NCI-H748 treated with DMSO at 0.1 percent for 48 hours (cell line): ENCODE measurements at places on chromosomes 5 and 9.
A peak's percentile ranks its signal among the peaks of the same experiment; 100 is the strongest.

- no peak for DNase-seq
Measured at GRCh38 chr9:137520614-137521404, 29.4 kb downstream of the PNPLA7 start.

DNA sequence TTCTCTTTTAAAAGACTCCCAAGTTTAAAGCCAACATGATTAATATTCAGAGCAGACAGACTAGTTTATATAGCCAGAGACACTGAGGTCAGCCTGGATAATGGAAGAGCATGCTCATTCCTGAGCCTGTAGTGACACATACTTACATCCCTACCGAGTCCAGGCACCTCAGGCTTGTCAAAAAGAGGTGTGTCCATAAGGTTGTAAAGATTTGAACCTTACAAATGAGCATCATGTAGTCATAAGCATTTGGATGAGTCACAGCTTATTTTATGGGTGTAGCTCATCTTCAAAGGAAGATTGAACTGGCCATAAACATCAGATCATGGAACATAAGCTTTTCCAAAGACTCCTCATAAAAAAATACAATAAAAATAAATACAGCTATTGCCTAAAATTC lies 333.5 kb downstream of the EFNA5 start:
- DNase-seq, result no peak

DNA sequence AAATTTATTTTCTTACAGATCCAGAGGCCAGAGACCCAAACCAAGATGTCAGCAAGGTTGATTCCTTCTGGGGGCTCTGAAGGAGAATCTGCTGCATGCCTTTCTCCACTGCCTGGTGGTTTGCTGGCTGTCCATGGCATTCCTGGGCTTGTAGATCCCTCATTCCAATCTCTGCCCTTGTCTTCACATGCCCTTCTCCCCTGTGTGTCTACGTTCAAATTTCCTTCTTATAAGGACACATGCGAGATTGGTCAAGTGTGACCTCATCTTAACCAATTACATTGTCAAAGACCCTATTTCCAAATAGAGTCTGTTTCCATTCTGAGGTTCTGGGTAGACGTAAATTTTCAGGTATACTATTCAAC lies 84.5 kb upstream of the RAI14 start:
- no peak for DNase-seq

GRCh38 chr5:15694696-15695214 lies 194.8 kb downstream of the FBXL7 start:
- DNase-seq, result no peak

DNA sequence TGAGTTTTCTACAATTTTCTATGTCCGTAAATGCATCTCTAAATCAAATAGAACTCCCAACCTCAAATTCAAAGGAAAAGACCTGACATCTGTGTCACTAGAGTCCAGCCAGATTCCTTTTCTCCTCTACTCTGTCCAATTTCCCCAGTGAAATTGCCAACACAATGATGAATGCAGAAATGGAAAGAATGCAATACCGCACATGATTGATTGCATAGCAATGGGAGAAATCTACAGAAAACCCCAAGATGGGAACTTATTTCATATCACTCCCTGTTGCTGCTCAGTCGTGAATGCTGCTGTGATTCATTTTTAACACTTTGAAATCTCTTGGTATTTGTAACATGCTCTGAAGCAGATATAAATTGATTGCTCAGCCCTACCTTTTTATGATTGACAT lies 355.1 kb upstream of the TUSC1 start:
- no peak for DNase-seq

GRCh38 chr5:34957857-34958690 lies 28.7 kb downstream of the DNAJC21 start:
- peak; percentile 32 for DNase-seq

- peak; percentile 90 for DNase-seq
Measured at GRCh38 chr5:17203329-17204132, 13.9 kb upstream of the BASP1 start.

DNA sequence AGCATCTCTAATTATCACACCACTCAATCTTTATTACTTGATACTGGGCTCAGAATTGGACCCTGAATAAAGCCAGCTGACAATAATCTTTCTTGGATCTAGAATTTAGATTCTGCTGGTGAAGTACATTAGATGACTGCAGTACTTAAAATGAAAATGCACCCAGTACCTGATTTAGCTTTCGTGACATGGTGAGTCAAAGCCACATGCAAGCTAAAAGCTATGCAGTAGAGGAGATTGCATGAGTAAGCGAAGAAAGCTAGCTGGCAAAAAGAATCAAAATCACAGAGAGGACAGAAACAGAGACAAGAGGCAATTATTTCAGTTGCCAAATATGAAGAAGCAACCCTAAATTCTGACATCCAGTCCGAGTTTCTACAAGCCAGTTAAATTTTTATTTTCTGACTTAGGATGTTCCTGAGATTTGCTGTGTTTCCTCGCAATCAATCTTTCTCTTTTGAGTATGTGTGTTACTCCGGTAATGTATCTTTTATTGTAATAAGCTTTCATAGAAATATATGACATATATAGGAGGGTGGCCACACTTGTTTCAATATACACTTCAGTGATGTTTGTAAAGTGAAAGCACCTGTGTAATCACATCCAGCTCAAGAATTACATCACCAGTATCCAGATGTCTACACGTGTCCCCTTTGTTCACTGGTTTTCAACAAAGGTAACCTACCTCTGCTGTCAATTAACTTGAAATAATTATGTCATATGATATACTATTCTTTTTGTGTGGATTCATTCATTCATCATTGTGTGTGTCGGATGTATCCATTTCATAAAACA lies 101.7 kb downstream of the CDH18 start:
- peak; percentile 89 for DNase-seq

DNA sequence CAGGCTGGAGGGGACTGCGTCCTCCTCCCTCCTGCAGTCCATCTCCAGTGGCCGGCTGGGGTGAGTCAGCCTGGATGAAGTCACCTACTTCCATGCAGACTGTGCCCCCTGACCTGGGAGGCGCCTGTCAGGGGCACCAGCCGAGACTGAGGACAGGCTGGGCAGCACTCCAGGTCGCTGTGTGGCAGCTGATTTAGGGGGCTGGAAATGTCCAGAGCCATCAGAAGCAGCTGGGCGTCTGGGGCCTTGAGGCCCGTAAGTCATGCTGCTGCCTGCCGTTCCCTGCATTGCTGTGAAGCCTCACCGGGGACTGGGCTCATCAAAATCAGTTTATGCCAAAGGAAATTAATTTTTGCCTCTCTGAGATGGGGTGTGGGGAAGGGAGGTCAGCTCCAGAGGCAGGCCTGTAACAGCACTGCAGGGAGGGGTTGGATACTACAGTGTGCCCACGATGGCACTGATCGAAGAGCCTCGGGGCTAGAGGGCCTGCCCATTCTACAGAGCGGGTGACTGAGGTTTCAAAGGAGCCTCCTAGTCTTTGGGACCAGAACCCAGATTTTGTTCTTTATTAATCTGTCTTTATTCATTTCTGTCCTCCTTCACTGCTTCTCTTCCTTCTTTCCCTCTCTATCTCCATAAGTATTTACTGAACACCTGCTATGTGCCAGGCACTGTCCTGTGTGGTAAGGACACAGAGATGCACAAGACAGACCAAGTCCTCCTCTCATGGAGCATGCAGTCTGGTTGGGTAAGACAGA lies 70.4 kb upstream of the PSD2 start:
- no peak for DNase-seq

DNA sequence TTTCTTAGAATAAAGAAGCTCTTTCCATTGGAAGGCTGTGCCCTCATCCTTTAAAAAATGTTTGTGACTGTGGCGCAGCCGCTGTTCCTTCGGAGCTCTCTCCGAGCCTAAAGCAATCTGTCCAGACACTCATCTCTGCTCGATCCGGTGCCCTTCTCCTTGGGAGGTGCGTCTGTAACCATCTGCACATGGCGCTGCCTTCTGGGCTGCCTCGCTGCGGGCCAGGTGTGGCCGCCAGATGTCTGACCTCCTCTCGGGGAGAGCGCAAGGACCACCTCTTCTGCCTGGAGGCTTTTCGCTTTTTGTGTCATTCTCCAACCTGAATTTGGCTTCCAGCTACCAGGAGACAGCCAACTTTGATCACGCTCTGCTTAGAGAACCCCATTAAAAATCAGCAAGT lies 153.4 kb upstream of the PTCH1 start:
- DNase-seq, result no peak

DNA sequence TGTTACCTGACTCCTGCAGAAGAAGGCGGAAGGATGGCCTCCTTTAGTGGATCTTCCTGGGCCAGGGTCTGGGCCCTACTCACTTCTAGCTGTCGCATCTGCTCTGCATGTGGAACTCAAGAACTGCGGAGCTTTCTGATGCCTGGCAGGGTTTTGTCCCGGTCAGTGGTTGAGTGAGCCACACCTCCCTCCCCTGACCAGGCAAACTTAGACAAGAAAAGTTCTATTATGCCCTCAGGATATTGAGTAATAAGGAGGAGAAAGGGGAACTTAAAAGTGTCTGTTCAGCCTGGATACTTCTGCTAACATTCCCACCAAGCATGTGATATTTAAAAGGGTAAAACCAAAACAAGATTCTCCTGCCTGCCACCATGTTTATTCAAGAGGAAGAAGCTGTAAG lies at the start of gene FYB1:
FYB1 (minus strand) TSS at position 127 of the 400 bp plus-strand sequence. CDS start 16,603 bp downstream, outside the sequence.
- no peak for DNase-seq

- DNase-seq, result no peak
Measured at GRCh38 chr9:90774682-90775081, 26.9 kb upstream of the SYK start.

GRCh38 chr9:5832071-5832537 lies 813 bp downstream of the ERMP1 start:
- DNase-seq, result no peak

DNA sequence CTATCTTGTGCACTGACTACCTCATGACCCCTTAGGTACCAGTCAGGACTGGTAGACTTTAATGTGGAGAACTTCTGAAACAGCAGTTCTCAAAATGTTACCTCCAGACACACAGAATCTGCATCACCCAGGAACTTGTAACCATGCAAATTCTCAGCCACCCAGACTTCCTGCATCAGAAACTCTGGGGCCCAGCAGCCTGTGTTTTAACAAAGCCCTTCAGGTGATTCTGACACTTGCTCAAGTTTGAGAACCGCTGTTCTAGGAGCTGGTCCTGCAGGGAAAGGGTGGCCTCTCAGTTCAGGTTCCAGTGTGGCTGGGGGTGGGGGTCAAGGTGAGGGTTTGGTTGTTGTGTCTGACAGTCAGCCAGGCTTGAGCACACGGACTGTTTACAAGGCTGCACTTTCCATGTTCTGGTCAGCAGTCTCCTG lies 28.4 kb downstream of the ZFP62 start:
- DNase-seq, result no peak

GRCh38 chr5:146965761-146966659 lies 87.5 kb upstream of the PPP2R2B start:
- peak; percentile 85 for DNase-seq

GRCh38 chr5:120124961-120125360 lies 339.1 kb upstream of the PRR16 start:
- DNase-seq, result no peak

DNA sequence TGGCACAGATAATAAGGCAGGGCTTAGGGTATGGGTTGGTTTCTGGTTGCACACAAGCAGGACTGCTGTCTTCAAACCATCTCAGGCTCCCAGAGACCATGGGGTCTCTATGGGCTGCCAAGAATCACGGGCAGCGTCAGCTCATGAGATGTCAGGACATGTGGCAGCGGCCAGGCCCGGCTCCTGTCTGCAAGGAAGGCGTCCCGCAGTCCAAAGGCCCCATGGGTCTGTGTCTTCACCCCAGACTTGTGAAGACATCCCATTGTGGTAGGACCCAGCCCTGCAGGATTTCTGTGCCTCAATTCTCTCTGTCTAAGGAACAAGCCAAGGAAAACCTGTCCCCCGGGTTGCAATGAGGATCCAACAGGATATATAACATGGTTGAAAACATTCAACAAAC lies 32.6 kb downstream of the IPPK start:
- no peak for DNase-seq

DNA sequence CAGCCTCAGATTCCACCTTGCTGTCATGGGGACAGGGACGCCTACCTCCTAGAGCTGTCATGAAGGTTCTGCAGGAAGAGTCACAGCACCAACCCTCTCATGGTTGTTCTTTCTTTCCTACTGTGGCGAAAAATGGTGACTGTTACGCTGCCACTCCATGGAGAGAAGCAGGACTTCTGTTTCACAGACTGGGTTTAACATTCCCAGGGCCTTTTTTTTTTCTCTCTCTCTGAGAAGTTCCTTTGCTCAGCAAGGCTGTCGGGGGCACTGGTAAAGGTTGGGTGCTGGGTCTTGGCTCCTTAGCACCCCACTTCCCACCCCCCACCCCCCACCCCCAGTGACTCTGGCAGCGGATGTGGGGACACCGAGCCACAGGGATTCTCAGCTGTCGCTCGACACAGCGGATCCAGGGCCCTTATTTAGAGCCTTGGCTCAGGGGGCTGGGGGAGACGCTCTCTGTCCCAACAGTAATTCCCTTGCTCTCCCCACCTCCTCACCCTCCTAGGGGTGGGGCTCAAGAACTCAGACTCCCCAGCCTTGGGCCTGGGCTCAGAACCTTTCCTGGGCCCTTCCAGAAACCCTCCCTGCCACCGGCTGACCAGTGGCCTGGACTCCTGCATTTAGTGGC lies 34.4 kb downstream of the DUSP1 start:
- DNase-seq, result no peak

DNA sequence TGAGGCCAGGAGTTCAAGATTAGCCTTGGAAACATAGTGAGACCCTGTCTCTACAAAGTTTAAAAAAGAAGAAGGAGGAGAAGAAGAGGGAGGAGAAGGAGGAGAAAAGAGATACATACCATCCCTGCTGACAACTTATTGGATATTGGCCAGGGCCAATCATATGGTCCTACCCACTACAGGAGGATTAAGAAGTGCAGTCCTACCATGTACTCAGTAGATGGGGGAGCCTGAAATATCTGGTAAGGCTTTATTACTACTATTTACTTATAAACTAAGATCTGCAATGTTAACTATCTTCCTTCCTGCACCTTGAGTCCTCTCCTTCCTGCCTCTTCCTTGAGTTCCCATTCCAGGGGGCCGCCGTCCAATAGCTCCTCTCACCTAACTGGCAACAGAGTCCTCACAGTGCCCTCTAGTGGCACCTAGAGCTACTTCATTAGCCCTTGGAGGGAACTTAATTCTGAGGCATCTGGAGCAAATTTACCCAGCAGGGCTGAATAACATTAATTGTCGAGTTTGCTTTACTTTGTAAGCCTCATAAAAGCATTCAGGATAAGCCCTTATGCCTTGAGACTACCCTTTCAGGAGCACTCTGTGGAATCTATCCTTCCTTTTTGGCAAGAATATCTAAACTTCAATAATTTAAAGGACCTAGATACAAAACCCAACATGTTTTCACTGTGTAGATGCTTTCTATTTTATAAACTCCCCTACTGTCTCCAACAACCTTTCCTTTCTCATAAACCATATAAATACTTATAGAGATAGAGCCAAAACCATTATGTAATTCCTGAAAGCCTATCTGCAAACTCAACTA lies 39.1 kb upstream of the RANBP6 start:
- DNase-seq, result peak; percentile 28

GRCh38 chr5:58498340-58498942 lies 7.2 kb downstream of the GAPT start:
- DNase-seq, result peak; percentile 18

DNA sequence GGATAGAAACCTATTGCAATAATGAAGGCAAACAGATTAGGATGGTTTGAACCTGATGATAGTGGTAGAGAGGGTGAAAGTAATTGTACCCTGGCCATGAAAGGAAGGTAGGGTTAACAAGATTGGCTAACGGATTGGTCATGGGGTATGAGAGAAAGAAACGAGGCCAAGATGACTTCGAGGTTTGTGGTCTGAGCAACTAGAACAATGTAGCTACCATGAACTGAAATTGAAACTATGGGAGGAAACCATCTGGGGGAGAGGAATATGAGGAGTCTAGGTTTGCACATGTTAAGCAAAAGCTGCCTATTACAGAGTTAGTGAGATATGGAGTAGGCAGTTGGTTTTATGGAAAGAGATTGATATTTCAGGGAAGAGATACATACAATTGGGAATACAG lies 406.0 kb downstream of the PRELID2 start:
- no peak for DNase-seq
